ENCODE measurements at places on chromosomes 7 and 10. TPM values are rescaled to one million over a fixed set of nuclear protein-coding genes. Genes with fewer than 3 reads are reported as not detected.

The GDF10 gene
- total RNA-seq: not detected

The ELN gene
- total RNA-seq: 0.12 TPM

The CHPF2 gene
- total RNA-seq: 40.1 TPM

The RGS10 gene
- total RNA-seq: 85.9 TPM

The STRIP2 gene
- 6.3 TPM for total RNA-seq

GRCh38 chr7:159064121-159064815 is 80.4 kb downstream of the VIPR2 start:
- no peak for DNase-seq

- peak; percentile 66 for DNase-seq
These were observed 673.1 kb downstream of the TNS3 start for GRCh38 chr7:46908770-46909169.

DNA sequence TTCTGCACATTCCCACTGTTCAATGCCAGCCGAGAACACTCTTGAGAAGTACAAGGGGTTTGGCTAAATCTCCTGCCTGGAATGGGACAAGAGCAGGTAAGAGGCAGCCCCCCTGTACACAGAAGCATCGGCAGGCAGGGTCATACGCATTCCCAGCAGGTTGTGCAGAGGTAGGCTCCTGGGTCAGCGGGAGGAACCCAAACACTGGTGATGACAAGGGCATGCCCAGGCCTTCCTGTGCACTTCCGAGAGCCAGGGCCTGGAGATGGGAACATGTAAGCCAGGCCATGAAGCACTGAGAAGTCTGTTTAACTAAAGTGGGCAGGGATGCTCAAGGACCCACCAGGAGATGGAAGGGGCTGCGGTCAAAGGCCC is 130.3 kb upstream of the CHST15 start:
- no peak for DNase-seq

DNA sequence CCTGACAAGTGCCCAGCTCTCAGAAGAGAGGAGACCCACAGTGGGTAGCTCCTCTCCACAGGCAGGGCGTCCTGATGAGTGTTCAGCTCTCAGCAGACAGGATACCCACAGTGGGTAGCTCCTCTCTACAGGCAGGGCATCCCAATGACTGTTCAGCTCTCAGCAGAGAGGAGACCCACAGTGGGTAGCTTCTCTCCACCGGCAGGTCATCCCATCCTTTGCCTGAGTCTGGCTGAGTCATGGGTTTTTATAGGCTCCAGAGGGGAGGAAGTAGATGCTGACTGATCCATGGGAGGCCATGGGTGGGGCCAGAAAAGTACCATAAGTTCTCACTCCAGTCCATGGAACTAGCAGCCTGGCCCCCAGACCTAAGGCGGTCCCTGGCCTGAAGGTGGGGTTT is 18.5 kb downstream of the CFAP70 start:
- no peak for DNase-seq

DNA sequence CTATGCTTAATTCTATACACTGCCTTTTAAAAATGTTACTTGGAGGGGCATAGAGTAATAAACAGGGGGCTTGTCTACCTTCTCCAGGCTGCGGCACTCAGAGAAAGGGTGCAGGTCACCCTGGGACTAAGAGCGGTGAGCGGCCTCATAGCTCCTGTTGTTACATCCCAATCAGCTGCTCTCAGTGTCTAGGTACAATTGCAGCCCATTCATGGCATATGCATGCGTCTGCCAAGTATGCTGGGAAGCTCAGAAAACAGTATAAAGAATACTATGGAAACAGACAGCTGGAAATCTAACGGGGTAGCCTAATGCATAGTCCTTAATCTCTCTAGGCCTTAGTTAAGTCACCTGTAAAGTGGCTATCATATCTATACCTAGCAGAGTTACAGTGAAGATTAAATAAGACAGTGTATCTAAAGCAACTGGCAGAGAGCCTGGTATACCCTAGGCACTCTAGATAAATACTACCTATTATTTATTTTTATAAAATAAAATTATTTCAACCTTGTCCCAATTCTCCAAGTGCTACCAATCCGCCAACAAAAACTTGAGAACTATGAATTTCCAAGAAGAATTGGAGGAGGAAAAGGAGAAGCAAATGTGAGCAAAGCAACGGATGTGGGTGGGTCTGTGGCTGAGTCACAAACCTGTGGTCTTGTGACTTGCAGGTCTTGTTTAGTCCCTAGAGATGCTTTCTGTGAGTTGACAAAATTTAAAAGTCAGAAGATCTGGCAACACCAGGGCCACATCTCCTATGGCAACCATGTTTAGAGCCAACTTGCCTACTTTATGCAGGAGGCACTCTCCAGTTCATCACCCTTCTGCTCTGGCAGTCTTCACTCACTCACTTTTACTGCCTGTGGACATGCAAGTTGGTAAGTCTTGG is 183.0 kb downstream of the RAPGEF5 start:
- no peak for DNase-seq

DNA sequence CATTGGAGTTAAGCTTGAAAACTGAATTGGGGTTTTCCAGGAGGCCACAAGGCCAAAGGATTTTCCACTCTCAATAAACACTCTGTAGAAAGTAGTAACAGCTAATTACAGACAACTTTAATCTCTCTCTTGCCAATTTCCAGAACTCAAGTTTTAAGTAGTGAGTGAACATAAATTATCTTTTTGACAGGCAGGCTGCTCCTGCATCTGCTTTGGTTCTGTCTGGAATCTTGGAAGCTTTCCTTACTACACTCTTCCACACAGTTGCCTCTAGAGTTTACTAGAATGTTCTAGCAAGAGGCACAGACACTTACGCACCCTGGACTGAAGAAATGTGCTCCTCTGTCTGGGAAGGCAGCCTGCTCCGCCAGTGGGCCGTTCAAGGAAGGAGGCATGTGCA is 90.5 kb upstream of the WAC start:
- no peak for DNase-seq

DNA sequence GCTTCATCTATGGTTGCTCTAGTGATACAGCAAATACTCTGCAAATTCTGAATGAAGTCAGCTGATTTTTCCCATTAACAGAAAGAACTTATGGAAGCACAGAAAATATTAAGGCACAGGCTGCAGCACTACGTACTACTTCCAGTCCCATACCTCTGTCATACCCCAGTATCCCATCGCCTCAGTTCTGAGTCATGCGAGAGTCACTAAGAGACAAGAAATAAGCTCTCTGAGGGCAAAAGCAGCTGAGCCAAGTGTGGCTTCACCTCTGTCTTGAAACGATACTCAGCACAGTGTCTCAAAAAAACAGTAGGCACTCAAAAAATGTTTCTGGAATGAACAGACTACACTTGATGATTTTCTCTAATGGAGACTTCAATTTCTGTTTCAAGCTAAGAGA is 48.2 kb downstream of the EZH2 start:
- no peak for DNase-seq

DNA sequence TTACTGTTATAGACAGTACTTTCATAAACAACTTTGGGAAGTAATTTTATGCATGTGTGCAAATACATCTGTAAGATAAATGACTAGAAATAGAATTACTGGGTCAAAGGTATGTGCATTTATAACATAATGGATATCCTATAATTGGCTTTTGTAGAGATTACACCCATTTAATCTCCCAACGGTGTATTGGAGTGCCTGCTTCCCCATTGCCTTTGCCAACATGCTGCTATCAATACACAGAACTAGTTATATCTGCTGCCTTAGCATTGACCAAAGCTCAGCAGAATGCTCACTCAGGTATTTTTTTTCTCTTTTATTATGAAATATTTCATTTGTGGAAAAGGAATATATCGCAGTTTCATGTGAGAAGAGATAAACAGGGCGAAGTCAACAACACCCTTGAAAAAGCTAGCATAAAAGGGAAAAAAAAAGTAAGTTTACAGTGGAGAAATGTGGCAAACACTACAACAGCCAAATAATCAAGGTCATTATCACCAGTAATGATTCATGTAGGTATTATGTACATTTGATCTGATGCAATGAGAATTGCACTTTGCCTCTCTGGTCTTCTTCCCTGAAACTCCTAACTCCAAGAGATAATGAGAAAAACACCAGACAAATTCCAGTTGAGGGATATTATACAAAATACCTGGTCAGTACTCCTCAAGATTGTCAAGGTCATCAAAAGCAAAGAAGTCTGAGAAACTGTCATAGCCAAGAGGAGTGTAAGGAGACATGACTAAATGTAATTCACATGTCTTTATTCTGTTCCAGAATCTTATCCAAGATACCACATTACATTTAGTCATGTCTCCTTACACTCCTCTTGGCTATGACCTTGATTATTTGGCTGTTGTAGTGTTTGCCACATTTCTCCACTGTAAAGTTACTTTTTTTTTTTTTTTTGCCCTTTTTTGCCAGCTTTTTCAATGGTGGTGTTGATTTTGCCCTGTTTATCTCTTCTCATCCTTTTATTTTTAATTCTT is 36.8 kb downstream of the MARCHF5 start:
- no peak for DNase-seq

DNA sequence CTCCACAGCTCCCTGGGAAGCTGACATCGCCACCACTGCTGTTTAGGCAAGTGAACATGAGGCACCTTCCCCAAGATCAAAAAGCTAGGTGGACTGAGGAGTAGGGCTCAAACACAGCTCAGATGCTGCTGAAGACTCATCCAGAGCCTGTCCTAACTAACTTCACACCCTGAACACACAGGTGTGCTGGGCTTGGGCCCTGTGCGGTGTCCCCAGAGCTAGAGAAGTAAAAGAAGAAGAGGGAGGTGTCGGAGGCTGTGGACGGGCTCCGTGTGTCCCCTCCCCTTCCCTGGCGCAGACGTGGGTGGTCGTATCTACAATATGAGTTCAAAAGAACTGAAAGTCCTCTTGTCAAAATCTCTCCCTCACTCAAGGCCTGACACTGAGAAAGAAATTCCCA is 373.4 kb upstream of the MGMT start:
- no peak for DNase-seq

GRCh38 chr10:25804505-25804904 is 129.5 kb upstream of the MYO3A start:
- no peak for DNase-seq

DNA sequence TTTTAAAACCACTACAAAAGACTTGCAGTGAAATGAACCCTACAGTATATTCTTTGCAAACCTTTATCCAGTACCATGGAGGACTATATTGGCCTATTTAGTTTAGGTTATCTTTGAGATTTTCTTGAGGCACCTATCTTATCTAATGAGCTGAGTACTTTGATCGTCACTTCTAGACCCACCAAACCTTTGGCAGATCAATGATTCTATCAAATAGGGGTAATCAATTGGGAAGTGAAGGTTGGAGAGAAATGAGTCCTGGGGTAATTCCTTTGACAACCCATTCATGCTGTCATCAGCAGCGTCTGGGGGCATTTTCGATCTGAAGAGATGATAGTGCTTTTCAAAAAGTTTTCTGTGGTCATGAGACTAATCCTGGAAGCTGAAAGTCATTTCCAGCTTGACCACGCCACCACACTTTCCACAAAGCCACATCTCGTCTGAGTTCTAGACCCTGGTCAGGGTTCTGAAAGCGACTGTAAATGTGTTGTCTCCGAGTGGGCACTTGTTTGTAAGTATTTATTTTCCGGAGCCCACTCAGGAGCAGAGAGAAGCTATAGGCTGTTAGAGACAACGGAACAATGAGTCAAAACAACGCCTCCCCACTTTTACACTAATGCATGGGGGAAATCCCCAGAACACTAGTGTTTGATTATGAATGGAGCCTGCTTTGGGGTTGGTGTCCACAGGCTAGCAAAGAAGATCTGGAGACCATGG is 4.8 kb downstream of the EGR2 start:
- no peak for DNase-seq

GRCh38 chr7:94405506-94405905 is 10.8 kb downstream of the COL1A2 start:
- DNase-seq: no peak

DNA sequence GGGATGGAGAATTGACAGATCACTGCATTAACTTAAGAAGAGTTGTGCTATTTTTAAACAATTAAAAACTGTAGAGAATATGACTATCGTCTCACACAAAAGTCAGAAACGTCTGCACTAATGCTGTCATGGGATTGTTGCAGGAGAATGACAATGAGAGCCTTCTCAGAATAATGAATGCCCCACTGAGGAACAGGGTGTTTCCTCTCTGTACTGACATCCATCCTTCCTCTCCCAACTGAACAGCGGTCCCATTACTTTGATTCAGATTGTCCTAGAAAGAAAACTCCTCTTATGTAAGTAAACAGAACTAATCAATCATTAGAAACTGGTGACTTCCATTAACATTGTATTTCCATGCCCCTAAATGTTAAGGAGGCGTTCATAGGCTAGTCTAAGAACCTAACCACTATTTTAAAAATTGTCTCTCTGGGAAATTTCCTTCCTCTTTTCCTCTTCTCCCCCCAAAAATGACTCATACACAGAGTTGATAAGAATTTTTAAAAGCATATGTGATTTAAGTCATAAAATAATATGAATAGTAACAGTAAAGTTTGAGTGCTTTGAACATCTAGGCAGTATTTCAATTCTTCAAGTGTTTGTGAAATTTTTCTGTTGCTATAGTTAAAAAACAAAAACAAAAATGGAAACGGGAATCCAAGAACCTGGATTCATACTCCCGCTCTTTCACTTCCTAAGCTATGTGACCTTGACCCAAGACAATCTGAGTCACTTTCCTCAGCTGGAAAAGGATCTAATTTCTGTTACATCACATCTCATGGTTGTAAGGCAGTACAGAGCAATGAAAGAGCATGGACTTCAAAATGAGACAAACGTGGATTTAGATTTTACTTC is 12.7 kb upstream of the MACC1 start:
- DNase-seq: peak; percentile 74

GRCh38 chr7:105122619-105123018 is 108.6 kb downstream of the KMT2E start:
- DNase-seq: no peak

- DNase-seq: no peak
These were observed 456.2 kb downstream of the DNAJB6 start for GRCh38 chr7:157793087-157793353.

- DNase-seq: no peak
These were observed 46.7 kb upstream of the TECTB start for GRCh38 chr10:112236486-112236885.

- no peak for DNase-seq
These were observed 427.8 kb upstream of the LRGUK start for GRCh38 chr7:133699386-133699785.

DNA sequence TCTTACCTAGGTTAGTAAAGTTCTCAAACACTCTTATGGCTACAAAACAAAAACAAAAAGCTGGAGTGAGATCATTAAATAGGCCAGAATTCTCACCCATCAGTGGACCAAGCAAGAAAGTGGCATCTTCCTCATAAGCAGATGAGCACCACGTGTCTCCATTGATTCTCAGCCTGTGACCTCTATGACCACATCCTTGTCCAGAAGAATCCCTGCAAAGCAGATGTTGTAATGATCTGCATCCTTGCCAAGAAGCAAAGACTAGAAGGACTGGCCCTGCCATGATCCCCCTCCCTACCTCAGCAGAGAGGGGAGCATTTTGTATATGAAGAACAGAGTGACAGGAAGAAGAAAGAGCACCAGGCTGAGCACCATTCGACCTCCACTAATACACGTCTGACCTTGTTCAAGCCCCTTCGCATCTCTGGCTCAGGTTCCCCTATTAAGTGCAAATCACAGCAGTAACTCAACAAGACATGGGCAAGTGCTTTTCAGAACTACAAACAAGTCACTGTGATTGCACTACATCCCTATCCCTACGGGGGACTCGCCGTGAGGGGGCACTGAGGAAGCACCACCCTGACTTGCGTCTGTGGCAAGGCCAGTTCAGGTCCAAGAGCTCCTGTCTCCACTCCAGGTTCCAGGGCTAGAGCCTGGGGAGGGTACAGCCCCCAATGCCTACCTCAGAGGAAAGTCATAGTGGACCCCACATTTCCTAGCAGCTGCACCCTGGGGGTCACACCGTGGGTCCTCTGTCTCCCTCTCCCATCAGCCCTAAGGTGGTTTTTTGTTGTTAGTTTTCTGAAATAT is 22.2 kb upstream of the RASSF4 start:
- peak; percentile 58 for DNase-seq

- no peak for DNase-seq
These were observed 166.4 kb downstream of the PPP1R17 start for GRCh38 chr7:31853380-31853779.

All from epithelial cell of proximal tubule (primary cell).